ENCODE measurements at places on chromosomes 11 and 22.

GRCh38 chr11:128399251-128400121 is 187.9 kb downstream of the ETS1 start:
- no peak for DNase-seq

DNA sequence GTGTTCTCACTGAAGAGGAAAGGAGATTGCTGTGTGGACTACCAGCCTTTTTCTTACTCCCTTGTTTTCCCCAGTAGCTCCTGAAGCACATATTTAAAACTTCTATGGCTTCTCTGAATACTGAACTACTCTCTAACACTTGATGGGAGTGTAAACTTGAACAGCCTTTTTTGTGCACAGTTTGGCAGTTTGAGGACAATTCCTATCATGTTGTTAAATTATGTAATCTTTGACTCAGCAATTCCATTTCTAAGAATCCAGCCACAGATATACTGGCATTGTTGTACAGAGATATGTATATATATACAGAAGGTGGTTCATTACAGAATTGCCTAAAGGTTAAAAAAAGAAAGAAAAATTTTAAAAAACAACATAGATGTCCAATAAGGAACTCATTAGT is 47.1 kb upstream of the EED start:
- no peak for DNase-seq

- no peak for DNase-seq
Measured at GRCh38 chr11:72825661-72826060, 11.4 kb downstream of the ATG16L2 start.

- no peak for DNase-seq
Measured at GRCh38 chr22:26608129-26608528, 9.7 kb downstream of the CRYBB1 start.
